Stimulated activated CD8-positive, alpha-beta memory T cell treated with anti-CD3 and anti-CD28 coated beads, Interleukin-7, amount 100 ng/mL, for 4 hours (primary cell): ENCODE measurements at places on chromosomes 7 and 10.

GRCh38 chr7:98288064-98288823, 6.8 kb downstream of the BRI3 start:
- DNase-seq = no peak

- DNase-seq = no peak
Measured at GRCh38 chr7:50621206-50621605, 56.0 kb upstream of the DDC start.

DNA sequence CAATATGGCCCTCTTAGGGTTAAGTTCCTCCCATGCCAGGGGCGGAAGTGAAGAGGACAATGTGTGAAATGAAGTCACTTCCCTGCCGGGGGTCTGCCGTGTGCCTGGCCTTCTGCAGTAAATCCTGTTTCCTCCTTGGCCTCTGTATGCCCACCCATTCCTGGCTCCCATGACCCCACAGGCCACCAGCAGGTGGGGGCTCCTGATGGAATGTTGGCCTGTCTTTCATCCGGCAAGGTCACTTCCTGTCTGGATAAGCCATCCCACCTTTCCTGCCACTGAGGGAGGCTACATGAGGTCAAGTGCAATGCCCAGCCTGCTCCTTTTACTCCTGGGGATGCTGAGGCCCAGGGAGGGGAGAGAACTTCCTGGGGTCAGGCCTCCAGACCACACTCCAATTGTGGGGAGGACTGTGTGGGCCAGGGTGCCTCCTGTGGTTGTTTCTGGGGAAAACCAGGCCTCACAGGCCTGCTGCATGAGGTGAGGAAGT, 22.3 kb downstream of the PALD1 start:
- DNase-seq = no peak

- no peak for DNase-seq
Measured at GRCh38 chr10:79092292-79092896, 23.6 kb downstream of the ZMIZ1 start.

DNA sequence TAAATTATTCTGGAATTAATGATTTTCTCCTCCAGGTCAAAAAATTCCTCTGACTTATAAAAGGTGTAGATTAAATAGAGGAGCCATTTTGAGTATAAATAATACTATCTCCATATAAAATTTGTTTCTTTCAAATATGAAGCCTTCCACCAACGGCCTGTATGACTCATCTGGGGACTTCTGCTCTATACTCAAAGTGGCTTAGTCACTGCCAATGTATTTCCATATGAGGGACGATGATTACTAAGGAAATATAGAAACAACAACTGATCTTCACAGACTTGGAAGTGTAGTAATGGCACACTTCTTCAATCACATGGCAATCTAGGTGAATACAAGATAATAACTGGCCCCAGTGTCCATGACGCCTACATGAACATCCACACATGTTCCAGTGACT, 335.6 kb upstream of the HGF start:
- DNase-seq = no peak

DNA sequence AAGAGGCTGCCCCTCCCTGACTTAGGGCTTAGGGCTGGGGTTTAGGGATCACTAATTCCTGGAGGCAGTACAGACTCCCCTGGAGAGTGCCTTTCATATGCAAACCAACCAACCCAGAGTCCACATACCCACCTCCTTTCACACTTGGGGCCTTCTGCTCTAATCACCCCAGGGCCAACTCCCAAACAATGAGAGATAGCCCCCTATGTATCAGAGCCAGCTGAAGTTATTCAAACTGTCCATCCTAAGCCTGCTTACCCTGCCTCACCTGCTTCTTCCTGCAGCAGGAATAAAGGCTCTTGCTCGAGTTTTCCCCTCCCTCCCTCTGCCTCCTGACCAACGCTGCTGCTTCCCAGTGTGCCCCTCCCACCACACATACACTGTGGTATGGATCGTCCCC, 51.8 kb upstream of the SLC35G1 start:
- no peak for DNase-seq
